ENCODE measurements at places on chromosomes 4 and X. TPM values are rescaled to one million over a fixed set of nuclear protein-coding genes. Genes with fewer than 3 reads are reported as not detected.

NKX3-2 gene
- under 0.01 TPM for total RNA-seq

ODAPH gene
- total RNA-seq: not detected

DUSP9 gene
- not detected for total RNA-seq

DGKQ gene
- 16.8 TPM for total RNA-seq

DNA sequence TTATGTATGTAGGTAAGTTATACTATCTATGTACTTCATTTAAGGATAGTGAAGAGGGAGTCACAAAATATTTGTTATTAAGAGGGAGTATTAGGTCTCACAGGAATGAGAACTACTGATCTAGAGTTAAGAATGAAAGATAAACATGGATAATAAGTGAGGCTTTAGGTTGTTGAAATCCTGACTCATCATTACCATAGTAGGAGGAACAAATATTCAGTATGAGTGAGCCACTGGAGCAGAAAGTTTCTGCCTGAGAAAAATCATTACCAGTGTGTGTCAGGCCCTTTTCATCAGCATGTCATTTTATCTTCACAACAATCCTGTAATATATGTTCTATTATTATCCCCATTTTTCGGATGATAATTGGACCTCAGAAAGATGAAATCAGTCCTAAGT, 27.2 kb upstream of the IGSF1 start:
- DNase-seq: no peak

DNA sequence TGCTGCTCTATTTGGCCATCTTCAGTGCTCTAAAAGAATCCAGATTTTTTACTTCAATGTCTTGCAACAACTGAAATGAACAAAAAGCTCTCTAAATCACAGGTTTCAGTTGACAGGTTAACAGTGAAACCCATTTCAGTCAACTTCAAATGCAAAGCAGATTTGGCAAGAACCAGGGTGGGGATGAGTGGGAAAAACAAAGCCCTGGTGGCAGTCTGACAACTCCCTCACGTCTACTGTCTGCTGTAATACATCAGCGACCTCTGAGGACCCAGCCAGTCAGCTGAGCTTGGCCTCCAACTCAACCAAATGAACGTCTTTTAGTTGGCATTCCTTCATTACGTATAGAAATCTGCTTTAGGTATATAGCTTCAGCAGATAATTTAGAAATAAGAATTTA, 95.8 kb downstream of the COL25A1 start:
- DNase-seq: no peak

GRCh38 chr4:76811604-76812412, 86.1 kb downstream of the SOWAHB start:
- DNase-seq: peak; percentile 45

Data from GM23248 (cell line).